Smooth muscle cell of the pulmonary artery (primary cell): ENCODE measurements at places on chromosomes 11 and 22. TPM values are rescaled to one million over a fixed set of nuclear protein-coding genes. Genes with fewer than 3 reads are reported as not detected.

Gene PNPLA5
- total RNA-seq: not detected in 2 replicates

Gene GLYATL2
- 0.78 and 1.1 TPM in 2 replicates for total RNA-seq

Gene C1QTNF5
- total RNA-seq: 15.8 and 24.9 TPM in 2 replicates

Gene GAB4
- total RNA-seq: not detected in 2 replicates

Gene KBTBD3
- total RNA-seq: 3.9 and 6.9 TPM in 2 replicates

Gene POU2AF3
- not detected in 2 replicates for total RNA-seq

Gene OR5B21
- not detected in 2 replicates for total RNA-seq

Gene CDC42EP1
- 28.5 and 37.0 TPM in 2 replicates for total RNA-seq

Gene KCNQ1OT1
- 3.9 and 4.8 TPM in 2 replicates for total RNA-seq

Gene CLDN25
- not detected in 2 replicates for total RNA-seq

Gene SYT8
- 0.07 TPM in 2 replicates for total RNA-seq

Gene E2F8
- 0.13 and 0.33 TPM in 2 replicates for total RNA-seq
